ENCODE measurements at places on chromosomes 3 and 15. TPM values are rescaled to one million over a fixed set of nuclear protein-coding genes. Genes with fewer than 3 reads are reported as not detected.

- DNase-seq: no peak
These were observed 30.3 kb downstream of the CX3CR1 start for GRCh38 chr3:39249453-39250115.

GRCh38 chr3:17192995-17193394 lies 308.2 kb downstream of the PLCL2 start:
- no peak for DNase-seq

DNA sequence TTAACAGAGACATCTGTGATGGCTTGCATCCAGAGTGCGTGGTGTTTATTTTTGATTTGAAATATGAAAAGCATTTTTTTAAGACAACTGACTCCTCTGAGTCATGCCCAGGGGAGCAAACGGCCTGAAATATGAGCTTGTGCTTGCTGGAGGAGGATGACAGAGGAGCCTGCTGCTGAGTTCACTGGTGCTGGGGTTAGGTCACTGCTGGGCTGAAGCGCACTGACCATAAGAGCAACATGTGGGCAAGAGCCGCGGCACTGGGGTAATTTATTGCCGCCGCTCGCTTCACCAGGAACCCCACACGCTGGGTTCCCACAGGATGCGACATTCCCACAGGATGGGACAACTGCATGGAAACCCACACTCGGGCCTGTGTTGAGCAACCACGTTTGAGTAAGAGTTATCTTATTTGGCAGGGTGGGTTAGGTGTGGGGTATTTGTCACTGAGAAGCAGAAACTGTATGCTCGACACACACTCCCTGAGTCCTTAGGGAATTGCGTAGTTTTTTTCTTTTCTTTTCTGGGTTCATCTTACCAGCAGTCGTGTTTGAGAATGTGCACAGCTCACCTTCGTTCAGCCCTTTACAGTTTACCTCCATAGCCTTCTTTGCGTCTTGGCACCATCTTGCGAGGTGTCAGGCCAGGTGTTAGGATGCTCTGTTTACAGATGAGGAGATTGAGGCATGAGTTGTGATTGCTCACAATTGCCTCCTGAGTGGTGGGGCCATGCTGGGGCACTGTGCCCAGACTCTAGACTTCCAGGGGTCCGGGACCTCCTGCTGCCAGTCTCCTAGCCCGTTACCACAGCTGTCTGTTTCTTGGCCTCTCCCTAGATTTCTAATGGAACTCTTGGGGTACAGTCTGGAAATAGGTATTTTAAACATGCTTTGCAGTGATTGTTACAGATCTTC lies 60.4 kb downstream of the SMAD3 start:
- no peak for DNase-seq

DNA sequence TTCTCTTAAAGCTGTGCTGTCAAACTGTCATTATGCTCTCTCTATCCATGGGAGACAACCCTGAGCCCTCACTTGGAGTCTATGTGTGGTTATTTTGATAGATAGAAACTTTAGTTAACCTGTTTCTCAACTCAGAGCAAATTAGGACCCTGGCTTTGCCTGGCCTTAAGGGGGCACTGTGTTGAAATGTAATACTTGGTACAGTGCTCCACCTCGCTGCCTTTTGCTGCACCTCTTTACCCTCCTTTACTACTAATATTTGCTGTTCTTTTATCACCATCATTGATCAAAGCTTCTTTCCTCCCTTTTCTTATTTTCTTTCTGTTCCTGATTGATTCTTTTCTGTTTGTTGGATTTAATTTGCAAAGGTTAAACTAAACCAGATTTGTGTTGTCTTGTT lies 34.3 kb downstream of the STT3B start:
- no peak for DNase-seq

DNA sequence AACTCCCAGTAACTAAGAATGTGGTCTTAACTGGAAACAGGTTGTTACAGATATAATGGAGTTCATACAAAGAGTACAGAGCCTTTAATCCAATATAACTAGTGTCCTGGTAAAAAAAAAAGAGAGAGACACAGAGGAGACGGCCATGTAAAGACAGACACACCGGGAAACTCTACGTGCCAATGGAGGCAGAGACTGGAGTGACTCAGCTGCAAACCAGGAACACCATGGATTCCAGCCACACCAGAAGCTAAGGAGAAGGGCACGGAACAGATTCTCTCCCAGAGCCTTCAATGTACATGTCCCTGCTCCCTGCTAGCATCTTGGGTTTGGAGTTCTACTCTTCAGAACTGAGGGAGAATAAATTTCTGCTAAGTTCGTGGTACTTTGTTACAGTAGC lies 4.5 kb downstream of the RNF168 start:
- DNase-seq: no peak

DNA sequence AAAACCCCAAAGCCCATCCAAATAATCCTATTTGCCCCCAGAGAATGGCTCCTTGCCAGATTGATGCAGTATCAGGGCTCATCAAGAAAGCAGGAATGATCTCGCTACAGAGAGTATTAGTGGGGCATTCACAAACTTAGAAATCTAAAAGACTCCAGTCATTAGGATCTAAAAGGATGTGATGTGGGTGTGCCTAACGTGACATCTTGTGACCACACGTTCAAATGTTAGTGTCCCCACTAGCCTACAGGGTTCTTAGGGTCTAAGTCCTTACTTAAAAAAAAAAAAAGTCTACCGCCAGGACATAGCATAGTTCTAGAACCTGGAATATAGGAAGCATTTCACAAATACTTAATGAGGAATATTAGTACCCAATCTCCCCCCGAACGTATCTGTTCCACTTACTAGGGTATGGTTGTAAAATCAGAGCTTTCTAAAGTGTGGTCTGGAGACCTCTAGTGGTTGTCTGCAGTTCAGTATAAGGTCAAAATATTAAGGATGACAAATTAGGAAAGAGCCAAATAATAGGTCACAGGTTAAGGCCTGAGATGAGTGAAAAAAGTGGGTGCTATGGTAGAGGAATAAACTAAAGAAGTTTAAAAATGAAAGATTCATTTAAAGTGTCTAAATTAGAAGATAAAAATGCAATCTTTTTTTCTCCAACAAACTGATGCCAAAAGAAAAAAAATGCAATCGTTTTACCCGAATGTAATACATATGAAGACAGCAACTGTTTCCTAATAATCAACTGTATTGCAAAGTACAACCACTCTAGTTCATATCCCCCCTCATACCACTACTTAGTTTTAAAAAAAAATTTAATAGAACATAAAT lies 4.2 kb upstream of the CHRM5 start:
- DNase-seq: no peak

DNA sequence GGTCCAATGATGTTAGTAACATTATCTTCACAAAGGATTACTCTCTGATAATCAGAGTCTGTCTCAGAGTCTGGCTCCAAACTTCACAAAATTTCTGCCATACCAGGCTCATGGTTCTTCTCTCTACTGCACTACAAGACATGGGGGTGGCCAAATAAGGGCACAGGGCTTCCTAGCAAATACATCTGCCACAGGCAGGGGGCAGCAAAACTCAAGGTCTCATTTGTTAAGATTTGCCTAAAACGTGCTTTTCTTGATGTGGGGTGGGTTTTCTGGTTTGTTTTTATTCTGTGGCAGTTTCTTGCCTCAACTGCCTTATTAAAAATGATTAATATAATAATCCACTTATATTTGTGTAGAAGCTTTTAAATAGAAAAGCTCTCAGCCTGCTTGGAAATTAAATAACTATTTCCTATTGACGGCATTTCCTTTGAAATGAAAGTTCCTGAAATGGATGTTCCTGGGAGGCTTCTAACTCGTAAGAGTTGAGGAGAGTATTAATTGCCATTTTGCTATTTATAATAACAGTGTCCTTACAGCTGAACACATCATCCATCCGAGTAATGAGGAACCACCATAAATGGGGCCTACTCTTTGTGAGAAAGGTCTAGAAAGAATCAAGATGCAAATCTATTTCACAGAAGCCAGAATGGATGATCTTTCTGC lies 53.8 kb downstream of the SST start:
- peak; percentile 8 for DNase-seq

DNA sequence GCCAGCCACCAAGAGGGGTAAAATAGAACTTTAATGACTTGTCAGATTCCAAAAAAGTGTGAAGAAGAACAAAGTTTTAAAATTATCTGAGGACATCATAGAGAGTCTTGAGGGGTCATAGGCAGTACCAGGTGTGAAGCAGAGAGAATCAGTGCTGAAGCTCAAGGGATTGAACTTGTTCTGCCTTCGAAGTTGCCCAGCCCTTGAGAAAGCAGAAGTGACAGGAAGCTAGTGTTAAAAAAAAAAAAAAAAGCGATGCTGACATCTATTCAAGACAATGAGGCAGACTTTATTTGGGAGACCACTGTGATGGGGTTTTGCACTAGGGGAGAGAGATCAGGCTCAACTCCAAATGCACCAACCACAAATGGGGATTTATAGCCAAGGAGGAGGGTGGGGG lies 21.8 kb downstream of the FBXO22 start:
- DNase-seq: no peak

DNA sequence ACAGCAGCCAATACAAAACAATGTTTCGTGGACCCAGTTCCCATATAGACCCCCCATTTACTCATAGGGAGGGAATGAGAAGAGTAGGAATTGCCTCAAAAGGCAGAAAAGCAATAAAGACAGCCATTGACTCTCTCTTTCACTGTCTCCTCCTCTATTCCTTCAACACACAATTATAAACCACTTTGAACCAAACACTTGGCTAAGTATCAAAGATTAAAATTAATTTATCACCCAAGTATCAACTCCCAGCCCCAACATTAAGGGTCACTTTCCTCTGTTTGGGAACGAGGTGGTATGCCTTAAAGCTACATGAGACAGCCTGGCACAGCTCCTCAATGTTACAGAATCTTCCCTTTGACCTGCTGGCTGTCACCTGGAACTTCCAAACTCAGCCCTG lies 16.4 kb upstream of the LRIG1 start:
- peak; percentile 31 for DNase-seq

GRCh38 chr15:77597804-77598453 lies 34.8 kb downstream of the LINGO1 start:
- no peak for DNase-seq

GRCh38 chr3:4531478-4532025 lies 38.4 kb downstream of the ITPR1 start:
- DNase-seq: no peak

DNA sequence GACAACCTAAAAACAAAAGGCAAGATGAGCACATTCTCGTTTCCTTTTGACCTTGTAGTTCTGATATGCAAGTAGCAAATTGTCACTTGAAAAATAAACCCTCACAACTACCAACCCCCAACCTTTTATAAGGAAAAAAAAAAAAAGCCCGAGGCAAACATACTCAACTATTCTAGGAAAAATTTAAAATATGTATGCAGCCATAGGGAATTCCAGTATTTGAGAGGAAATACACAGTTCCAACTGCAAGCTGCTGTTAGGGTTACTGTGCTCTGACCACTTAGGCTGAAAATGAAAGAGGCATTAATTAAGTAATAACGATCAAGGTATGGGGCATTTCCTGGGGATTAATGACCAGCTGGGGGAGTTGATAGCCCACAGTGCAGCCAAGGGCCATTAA lies 281.9 kb upstream of the DPH6 start:
- no peak for DNase-seq

- DNase-seq: no peak
These were observed 59.3 kb downstream of the NR1D2 start for GRCh38 chr3:24004171-24004938.

GRCh38 chr3:49339581-49339940 lies 292 bp downstream of the USP4 start:
- no peak for DNase-seq

DNA sequence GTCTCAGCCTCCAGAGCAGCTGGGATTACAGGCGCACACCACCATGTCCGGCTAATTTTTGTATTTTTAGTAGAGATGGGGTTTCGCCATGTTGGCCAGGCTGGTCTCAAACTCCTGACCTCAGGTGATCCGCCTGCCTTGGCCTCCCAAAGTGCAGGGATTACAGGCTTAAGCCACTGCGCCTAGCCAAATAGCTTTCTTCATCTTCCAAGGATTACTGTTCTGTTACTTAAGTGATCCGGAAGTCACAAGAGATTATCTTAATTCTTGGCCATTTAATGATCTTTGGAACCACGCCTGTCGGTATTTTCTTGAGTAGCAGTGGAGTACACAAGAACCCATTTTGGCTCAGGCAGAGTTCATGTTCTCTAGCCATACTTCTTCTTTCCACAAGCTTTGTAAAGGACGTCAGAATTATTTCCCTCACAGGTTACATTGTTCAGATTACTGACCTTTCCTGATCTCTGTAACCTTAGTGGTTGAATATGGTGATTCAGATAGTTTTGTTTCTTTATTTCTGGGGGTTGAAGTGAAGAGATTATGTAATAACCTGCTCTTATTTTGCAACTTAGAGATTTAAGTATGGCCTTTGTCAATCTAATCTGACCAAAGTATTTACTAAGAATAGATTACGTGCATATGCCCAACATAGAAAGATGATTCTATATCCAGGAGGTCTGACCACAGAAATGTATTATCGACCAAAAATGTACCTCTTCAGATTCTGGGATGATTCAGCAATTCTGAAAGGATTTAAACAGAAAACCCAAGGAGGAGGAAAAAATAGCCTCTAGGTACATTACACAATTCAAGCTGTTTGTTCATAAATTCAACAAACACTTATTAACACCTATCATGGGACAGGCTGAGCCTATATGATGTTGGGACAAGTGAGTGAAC lies 132.2 kb downstream of the GREM1 start:
- no peak for DNase-seq

Gene CDCP1
- polyA plus RNA-seq: 0.57 TPM

Gene PLIN1
- 0.79 TPM for polyA plus RNA-seq

Gene FEZF2
- not detected for polyA plus RNA-seq

Gene ACAP2
- 31.8 TPM for polyA plus RNA-seq

Gene GOLGA8J
- 1.7 TPM for polyA plus RNA-seq

Gene P2RY1
- 14.2 TPM for polyA plus RNA-seq
